AG09309 (cell line): ENCODE measurements at places on chromosomes 12 and 14.

DNA sequence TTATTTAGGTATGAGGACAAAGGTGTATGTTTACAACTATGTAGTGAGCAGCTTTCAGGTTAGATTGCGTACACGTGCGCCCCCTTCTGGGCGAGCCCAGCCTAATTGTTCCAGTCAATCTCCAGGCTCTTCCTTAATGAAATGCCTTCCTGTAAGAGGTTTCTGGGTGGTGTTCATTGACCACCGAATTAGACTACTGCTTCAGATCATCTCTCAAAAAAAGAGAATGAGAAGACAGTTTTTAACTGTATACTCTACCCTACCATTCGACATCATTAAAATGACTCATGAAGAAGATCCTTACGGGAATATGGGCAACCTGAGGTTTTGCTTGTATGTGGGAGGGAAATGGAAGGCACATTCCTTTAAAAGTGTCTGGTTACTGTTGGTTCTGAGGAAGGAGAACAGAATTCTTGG is 2.1 kb downstream of the LUM start:
- DNase-seq, result peak; percentile 64

GRCh38 chr14:95066427-95066986 is 90.8 kb downstream of the DICER1 start:
- no peak for DNase-seq

- DNase-seq, result no peak
These were observed 203.1 kb downstream of the PTPRO start for GRCh38 chr12:15525441-15525840.

DNA sequence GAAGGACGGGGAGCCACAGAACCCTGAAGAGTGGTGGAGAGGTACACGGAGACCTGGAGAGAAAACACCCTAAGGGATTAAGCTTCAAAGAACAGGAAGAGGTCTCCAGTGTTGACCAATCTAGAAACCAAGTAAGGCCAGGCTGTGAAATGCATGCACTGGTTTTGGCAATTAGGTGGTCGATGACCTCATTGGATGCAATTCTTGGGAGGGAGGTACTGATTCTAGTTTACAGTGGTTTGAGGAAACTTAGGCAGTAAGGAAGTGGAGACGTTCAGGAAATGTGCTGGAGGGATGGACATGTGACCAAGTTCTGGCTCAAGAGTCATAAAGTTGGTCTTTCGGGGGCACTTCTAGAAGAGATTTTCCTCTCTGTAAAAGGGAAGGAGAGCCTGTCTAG is 91.3 kb upstream of the CEP83 start:
- no peak for DNase-seq

GRCh38 chr14:56087671-56088471 is 30.3 kb upstream of the PELI2 start:
- DNase-seq, result no peak

DNA sequence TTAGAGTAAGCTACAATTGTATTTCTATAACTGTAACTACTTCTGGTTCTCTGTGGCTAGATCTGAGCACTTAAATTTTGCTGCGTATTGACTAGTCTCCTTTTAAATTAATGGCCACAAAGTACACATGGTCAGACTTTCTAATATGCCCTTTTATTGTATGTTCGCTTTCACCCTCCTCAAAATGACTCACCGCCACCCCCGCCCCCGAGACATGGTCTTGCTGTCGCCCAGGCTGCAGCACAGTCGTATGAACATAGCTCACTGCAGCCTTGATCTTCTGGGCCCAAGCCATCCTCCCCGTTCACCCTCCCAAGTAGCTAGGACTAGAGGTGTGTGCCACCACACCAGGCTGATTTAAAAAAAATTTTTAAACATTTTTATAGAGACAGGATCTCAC is 11.8 kb downstream of the MTERF2 start:
- DNase-seq, result no peak

DNA sequence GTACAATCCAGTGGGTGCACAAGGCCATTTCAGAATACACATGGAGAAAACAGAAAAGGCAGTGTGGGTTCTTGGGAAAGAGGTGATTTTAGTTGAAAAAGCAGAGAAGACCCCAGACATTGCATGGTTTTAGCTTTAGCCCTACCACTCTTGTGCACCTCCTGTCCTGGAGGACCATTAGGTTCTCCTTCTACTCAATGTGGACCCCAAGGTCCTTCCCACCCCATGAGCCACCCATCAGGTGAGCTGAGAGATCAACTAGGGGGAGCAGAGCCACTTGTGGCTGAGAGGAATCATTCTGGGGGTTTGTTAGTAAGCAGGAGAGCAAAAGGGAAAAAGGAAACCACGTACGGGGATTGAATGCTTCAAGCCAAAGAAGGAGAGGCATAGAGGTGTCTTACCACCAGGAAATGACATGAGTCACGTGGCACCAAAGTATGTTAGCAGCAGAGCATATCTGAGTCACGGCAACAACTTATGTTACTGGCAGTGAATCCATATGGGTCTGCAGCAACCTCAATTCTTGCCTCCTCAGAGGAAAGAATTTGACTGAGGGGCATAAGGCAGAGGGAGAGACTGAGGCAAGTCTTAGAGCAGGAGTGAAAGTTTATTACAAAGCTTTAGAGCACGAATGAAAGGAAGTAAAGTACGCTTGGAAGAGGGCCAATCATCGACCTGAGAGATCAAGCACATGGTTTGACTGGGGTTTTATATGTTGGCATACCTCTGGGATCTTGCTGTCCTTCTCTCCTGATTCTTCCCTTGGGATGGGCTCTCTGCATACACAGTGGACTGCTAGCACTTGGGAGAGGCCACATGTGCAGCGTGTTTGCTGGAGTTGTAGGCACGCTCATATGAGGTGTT is 73.9 kb downstream of the HSD17B6 start:
- DNase-seq, result no peak

GRCh38 chr12:89567691-89568239 is 41.9 kb upstream of the POC1B start:
- DNase-seq, result no peak

DNA sequence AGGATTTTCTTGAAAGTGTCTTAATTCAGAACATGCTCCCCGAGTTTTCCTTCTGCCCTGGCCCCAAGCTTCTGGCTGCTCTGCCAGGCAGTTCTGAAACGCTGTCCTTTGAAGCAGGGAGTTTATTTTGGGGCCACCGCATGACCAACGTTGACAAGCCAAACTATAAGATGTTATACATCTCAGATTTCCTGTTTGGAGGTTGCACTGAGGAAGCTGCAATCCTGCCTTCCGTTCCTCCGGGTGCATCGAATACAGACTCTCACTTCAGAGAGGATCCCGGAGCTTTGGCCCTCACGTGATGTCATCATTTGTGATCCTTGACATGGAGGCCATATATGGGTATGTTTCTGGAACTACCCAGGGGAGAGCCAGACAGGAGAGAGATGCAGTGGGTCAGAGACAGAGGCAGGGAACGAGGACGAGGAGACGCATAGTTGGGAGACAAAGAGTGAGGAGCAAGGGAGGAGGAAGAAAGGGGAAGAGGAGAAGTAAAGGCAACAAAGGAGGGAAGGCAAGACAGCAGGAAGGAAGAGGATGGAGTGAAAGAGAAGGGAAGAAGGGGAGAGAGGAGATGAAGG is at the start of gene ASB2:
Gene ASB2 (minus strand): TSS at position 94 of the 581 bp plus-strand sequence. CDS start 12,031 bp downstream, outside the sequence.
- DNase-seq, result no peak

- no peak for DNase-seq
These were observed 1.2 kb upstream of the NEK9 start for GRCh38 chr14:75127903-75128595.

GRCh38 chr12:119147847-119148448 is 30.8 kb upstream of the HSPB8 start:
- no peak for DNase-seq

GRCh38 chr14:54711812-54712464 is 145.0 kb downstream of the SAMD4A start:
- DNase-seq, result no peak

DNA sequence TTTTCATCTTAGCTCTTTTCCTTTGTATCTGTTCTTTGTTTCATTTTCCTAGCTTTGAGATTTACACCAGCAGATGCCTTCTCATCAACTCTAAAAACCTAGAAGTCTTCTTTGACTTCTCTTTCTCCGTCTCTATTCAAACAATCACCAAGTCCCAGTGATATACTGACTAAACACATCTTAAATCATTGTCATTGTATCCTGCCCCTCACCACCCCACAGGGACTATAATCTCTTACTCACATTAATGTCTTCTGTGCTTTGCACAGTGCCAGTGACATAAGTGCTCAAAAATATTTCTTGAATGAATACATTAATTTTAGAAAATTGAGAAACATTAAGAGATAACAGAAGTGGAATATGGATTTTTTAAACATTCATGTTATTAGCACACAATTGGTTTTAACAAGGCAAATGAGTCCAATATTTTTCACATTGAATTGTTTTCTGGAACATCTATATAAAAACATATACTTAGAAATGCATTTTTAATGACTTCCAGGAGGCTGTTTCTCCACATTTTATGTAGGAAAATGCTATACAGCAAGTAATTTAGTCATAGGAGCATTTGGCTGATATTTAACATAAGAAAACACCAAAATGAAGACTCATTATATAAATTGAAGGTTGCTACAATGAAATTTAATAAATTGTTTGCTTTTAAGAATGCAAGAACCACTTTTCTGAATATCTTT is 472.8 kb upstream of the PRICKLE1 start:
- no peak for DNase-seq

DNA sequence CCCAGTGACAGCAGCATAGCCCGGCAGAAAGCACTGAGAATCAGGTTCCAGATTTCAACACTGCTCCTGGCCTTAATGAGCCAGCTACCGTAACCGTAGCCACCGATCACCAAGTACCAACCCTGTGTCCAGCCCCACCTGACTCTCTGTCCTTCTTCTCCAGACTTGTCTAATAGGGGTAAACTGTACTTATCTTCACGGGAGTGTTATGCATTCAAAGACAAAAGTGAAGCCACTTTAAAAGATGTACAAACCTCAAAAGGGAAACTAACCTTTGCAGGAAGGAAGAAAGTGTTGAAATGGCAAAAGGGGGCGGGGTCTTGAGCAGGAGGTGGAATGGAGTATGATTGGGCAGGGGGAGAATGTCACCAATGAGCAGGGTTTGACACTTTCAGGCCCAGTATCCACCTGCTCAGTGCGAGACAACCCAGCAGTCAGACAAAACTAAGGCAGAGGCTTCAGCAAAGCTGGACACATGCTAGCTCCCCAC is 226.1 kb downstream of the CHST11 start:
- DNase-seq, result no peak
